OCI-M1 (cell line): ENCODE measurements at places on chromosomes 2 and 18.

- DNase-seq = no peak
Observed at GRCh38 chr18:55086906-55087305, 127.6 kb upstream of the CCDC68 start.

GRCh38 chr18:24161304-24161703, 22.4 kb downstream of the CABYR start:
- no peak for DNase-seq

- DNase-seq = no peak
Observed at GRCh38 chr2:72989770-72990556, 72.6 kb downstream of the EMX1 start.

- no peak for DNase-seq
Observed at GRCh38 chr18:29172756-29173067, 995.8 kb upstream of the CDH2 start.

DNA sequence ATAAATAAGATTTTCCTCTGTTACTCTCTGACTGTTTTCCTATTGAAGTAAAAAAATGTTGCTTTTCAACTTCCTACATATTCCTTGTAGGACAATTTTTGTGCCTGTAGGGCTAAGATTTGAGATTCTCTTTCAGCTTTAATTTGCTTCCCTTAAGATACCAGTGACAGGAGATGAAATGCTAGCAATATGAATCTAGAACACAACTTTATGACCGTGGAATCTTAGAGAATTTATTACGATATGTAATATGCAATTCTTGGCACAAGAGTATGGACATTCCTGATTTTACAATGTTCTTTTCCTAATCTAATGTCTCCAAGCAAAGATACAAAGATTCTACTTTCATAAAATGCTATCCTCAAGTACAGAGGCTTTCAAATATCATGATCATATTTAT, 180.9 kb downstream of the KCNE4 start:
- DNase-seq = no peak

GRCh38 chr18:27762054-27762453, 414.9 kb downstream of the CDH2 start:
- DNase-seq = no peak

- no peak for DNase-seq
Observed at GRCh38 chr2:86308984-86309695, 28.3 kb downstream of the REEP1 start.

- no peak for DNase-seq
Observed at GRCh38 chr2:190413421-190413820, 5.3 kb downstream of the MFSD6 start.

DNA sequence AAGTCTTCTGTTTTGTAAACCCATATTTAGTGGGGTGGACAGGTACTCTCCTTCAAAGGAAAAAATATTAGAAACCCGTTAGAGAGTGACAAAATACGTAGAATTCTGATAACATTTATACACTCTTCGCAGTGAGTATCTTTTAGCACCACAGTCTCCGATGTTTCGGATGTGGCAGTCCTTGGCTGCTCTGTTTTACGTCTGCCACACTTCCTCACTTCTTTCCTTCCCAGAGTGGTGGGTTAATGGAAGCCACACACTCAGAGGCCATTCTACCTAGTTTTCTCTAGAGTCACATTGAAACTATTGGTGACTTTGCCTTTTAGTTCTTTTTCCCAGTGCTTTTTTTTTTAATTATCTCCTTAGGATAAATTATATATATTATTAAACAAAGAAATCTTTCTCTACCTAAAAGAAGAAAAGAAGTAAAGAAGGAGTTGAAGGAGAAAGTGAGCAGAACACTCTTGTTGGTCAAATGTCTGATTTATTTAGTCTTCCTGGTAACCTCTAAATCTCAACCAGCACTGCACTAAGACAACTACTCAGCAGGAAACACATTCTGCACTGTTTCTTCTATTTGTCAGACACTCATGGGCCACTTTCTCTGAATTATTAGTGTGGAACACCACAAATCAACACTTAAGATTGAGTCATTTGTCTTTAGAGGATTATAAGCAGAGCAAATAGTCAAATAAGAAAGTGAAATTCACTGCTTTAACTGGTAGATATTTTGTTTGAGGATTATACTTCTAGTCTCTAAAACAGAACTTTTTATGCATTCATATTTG, 451.3 kb upstream of the TMEFF2 start:
- DNase-seq = no peak

DNA sequence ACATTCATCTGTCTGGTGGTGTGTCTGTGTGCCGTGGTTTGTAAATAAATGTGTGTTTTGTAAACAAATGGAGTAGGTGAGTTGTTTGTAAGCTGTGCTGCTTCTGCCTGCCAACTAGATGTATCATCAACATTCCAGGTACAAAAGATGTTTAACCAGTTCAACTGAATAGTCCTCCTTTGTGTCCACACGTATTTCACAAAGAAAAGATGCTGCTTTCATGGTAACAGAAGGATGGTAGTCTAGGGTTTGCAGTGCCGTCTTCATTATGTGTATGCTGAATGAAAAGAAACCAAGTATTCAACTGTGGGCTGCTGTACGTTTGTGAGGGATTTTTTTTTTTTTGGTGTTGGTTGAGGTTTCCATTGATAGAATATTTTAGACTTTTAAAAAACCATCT, 72.1 kb downstream of the CAMKMT start:
- no peak for DNase-seq

GRCh38 chr2:130349174-130349573, 6.5 kb downstream of the IMP4 start:
- DNase-seq = no peak

DNA sequence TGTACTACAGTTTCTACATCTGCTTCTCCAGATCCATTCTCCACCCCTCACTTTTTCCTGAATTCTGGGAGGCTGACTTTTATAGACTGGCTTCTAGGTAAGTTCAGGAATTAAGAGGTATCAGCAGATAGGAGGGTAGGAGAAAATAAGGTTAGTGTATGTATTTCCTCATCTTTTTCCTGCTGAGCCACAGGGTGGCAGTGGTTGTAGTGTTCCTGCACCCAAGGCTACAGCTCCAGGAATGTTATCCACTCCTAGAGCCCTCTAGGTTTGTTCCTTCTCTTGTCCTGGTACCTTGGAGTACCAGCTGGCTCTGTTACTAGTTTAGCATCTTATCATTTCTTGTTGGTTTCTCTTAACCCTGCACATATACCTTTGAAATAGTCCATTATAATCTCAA, 40.7 kb upstream of the C2orf66 start:
- DNase-seq = peak; percentile 35

DNA sequence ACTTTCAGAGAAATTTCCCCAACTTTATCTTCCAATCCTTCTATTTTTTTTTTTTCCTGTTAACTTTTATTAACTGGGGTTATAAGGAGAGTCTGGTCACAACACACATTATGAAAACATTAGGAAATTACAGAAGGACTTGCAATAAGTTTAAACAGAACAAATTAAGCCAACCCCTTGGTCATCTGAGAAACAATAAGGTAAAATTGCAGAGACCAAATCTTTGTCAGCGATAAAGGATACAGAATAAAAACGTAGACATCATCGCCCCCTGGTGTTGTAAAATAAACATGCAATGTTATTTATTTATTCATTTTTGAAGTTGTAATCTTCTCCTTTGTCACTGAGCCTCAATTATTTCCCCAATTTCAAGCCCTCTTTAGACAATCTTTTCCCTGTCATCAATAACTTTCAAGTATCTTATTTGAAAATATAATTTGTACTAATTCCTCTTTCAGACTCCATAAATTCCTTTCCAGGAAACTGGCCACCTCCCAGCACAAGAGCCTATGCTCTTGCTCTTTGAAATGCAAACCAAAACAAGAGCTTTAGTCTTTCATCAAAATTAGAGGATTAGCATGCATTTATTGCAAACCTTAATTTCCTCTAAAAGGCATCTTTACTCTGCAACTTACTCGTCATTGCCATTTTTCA, 19.5 kb downstream of the G6PC2 start:
- peak; percentile 80 for DNase-seq

DNA sequence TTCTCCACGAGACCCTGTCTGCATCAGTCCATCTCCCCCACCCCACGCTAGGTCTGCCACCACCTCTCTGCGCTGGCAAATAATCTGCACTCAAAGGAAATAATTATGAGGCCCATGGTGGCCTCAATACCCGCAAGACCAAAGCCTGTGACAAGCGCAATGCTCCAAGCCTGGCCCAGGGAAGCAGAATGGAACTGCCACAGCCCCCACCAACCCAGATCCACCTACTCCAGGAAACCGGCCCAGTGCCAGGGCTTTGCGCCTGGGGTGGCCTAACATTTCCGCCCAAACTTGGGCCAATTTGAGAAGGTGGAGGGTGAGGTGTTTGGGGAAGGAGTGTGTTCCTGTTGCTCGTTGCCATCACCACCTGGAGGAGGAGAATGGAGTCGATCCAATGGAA, 26.0 kb upstream of the ATOH8 start:
- DNase-seq = no peak

GRCh38 chr2:7891312-7891711, 790.5 kb upstream of the ID2 start:
- no peak for DNase-seq

GRCh38 chr2:159484532-159484931, 131.8 kb downstream of the BAZ2B start:
- DNase-seq = no peak

DNA sequence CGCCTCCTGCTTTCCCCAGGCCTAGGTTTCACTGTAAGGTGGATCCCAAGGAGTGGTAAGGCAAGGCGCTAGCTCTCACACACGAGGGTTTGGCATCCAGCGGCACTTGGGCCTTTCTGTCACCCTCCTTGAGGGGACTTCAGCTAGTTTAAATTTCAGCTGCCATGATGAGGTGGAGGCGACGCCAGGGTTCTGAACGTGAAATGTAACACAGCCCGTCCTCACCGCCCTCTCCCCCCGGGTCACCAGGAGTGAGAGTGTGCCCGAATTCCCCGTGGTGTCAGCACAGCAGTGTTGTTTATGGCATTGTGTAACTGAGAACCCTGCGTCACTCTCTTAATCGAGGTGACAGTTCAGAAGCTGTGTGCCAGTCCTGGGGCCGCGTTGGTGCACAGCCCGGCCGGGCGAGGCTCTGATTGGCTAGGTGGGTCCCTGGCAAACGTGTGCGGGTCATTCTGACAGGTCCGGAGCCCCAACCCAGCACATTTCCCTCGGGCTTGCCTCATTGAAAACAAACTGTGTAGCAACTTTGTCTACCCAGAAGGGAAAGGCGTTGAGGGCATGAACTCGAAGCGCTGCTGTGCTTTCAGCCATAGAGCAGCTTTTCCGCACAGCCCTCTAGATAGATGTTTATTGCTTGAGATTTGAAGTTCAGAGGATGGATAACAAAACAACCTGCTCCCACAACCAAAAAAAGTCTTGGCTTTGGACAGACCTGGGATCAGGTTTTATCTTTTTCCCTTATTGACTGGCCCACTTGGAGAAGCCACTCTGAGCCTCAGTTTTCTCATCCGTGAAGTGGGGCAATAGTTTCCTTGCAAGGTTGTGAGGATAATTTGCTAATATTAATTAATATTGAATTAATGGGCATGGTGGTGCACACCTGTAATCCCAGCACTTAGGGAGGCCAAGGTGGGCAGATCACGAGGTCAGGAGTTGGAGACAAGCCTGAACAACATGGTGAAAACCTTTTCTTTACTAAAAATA, 4.9 kb downstream of the CIDEA start:
- no peak for DNase-seq

GRCh38 chr2:45153121-45153520, 143.9 kb upstream of the SIX2 start:
- DNase-seq = no peak

DNA sequence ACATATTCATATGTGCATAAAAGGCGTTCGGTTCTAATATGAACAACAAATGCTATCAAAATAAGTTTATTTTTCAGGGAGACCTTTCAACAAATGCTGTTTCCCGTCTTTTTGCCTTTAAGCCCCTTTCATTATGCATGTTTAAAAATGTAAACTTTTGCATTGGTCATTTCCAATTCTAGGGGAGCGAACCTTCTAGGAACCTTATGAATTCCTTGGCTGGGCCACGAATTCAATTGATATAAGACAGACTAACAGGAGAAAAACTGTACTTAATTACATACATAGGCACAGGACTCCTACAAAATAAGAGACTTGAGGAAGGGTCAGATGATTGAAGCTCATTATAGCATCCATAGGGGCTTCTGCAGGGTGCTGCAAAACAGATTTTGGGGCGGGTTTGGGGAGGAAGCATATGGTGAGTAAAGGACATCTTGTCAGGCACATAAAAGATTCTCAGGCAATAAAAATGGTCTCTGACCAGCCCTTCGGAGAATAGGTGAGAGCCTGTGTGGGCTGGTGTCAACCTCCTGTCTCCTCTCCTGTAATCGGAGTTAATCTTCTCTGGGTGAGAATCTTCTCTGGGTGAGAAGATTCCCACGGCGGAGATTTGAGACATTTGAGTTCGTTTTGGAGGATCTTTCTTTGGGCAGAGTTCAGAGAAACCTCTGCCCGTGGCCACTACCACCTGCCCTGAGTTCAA, 1.7 kb downstream of the TNFRSF11A start:
- DNase-seq = no peak

DNA sequence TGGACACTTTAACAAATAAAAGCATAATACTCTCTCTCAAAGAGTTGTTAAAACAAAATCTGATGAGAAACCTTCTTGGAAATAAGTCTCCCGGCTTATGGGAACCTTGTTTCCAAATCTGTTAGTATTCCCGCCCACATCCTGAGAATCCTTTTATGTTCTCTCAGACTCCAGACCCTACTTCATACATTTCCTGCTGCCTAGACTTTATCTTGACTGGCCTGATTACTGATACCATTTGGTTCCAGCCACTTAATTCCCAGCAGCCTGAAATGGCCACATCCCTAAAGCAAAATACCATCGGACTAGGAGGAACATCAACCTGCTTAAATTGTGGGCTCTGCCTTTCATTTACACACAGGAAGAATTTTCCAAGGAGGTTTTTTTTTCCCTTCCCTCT, 79.1 kb upstream of the CYP1B1 start:
- no peak for DNase-seq

DNA sequence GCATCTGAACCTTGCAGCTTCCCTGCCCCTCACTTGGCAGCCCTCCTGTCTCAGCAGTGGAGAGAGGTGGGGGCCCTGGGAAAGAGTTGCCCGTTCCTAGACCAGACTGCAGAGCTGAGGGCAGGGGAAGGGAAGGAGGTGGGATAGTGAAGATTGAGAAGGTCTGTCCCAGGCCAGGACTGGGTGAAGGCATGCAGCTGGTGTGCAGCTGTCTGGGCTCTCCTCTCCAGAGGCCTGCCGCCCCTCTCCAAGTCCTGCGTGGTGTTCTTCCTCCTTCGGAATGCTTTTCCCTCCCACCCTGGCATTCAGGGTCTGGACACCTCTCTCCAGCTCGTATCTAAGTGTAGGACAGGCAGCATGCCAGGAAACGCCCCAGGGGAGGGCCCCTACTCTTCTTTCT, 323.5 kb downstream of the CELF4 start:
- no peak for DNase-seq

DNA sequence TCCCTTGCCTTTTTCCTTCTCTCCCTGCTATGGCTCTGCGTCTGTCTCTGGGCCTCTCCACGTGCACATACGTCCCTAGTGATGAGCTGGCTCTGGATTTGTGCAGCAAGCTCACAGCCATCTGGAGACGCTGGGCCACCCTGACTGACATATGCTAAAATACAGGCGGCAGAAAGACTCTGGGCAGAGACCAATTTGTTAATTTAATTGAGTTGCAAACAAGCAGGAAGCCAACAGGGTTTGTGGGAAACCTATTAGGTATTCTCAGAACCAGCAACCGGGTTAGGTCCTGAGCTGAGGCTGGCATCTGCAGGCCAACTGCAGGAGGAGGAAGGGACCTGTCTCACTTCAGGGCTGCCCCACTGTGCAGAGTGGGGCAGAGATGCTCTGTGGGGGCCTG, 53.5 kb upstream of the SMAD2 start:
- DNase-seq = no peak
